ENCODE measurements at places on chromosomes 11 and 22. TPM values are rescaled to one million over a fixed set of nuclear protein-coding genes. Genes with fewer than 3 reads are reported as not detected.
A peak's percentile ranks its signal among the peaks of the same experiment; 100 is the strongest.

Gene PIWIL4
- 0.68 TPM for total RNA-seq

Gene TESMIN
- total RNA-seq: 4.2 TPM

DNA sequence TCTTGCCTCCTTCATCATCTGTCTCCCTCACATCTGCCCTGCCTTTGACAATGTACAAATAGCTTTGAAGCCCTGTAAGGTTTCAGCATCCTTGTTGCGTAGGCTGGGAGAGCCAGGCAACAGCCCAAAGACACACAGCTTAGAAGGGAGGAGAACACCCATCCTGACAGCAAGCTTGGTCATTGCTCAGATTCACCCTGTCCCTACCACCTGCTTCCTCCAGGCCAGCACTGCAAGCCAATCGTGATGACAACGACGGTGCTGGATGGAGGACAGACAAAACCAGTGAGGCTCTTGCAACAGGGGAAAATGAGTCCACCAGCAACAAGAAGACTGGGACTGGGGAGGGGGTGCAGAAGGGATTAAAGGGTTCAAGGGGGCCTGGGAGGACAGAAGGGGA, 32.9 kb upstream of the CD5 start:
- H3K36me3 ChIP-seq: no peaks in the 10 kb centered on the region
- no peak for DNase-seq
- no peaks in the 10 kb centered on the region for H3K27me3 ChIP-seq
- H3K4me1 ChIP-seq: peaks cover 24% of the 10 kb centered on the region

DNA sequence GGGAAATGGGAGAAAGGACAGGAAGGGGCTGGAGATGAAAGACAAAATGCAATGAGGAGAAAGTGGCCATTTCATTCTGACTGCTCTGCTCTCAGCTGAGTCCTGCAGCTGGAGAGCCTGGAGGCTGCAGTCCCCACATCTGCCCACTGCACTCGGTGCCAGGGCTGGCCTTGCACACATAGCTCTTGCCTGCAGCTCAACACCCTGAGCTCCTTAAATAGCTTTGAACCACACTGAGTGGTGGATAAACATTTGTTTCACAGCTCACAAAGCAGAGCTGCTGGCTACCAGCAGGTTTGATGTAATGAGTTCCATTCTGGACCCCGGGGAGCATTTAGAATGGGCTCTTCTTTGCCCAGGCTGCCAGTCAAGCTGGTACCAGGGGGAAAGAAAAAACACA, 426.1 kb upstream of the CADM1 start:
- no peaks in the 10 kb centered on the region for H3K36me3 ChIP-seq
- peaks cover 29% of the 10 kb centered on the region for H3K4me1 ChIP-seq
- no peak overlapping the region for H3K4me3 ChIP-seq
- H3K27ac ChIP-seq: no peak overlapping the region
- no peaks in the 10 kb centered on the region for H3K27me3 ChIP-seq

- no peak overlapping the region for H3K4me3 ChIP-seq
- H3K27ac ChIP-seq: no peak overlapping the region
- no peaks in the 10 kb centered on the region for H3K36me3 ChIP-seq
- no peak for DNase-seq
- H3K27me3 ChIP-seq: no peaks in the 10 kb centered on the region
- H3K4me1 ChIP-seq: peaks cover 4% of the 10 kb centered on the region
Measured at GRCh38 chr11:14908214-14908880, 16.3 kb upstream of the CYP2R1 start.

DNA sequence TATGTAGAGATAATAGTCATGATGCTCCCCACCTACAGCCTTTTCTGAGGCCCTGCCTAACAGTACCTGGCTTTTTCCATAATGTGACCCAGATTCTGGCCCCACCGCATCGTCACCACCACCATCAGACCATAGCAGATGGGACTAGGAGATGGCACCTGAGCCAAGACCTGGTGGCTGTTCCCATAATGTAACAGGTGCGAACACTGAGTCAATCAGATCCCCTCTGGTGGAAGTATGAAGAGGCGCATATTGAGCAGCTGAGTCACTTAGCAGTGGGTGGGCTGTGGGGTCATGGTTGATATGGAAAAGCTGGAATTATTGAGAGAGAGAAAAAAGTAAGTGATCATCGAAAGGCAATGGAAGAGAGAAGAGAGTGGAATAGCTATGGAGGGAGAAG, 578.0 kb upstream of the CADM1 start:
- H3K27ac ChIP-seq: peak overlapping the region; percentile 30
- no peak overlapping the region for H3K4me3 ChIP-seq
- H3K27me3 ChIP-seq: no peaks in the 10 kb centered on the region

Gene AP2A2
- total RNA-seq: 75.5 TPM

- H3K27me3 ChIP-seq: peaks cover 3% of the 10 kb centered on the region
- peaks cover 24% of the 10 kb centered on the region for H3K4me1 ChIP-seq
- DNase-seq: no peak
- no peaks in the 10 kb centered on the region for H3K36me3 ChIP-seq
- H3K27ac ChIP-seq: no peak overlapping the region
- no peak overlapping the region for H3K4me3 ChIP-seq
Measured at GRCh38 chr11:2890466-2891294, 5.1 kb upstream of the CDKN1C start.

DNA sequence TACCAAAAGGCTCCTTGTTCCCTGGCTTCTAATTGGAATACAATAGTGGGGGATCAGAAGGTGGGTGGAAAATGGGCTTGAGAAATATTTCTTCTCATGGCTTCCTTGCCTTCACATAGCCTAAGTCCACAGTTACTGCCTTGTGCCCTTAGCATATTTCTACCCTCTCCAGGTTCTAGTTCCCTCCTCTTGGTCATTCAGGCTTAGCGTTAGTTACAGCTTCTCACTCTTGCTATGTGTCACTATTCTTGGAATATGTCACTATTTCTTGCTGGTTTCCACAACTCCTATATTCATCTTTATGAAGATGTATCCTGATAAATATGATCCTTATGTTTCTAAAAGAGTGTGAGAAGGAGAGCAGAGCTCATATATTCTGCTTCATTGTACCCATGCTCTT, 2.5 kb downstream of the OR2D2 start:
- DNase-seq: no peak
- H3K4me1 ChIP-seq: no peaks in the 10 kb centered on the region
- no peak overlapping the region for H3K27ac ChIP-seq
- no peak overlapping the region for H3K4me3 ChIP-seq
- H3K36me3 ChIP-seq: no peaks in the 10 kb centered on the region

DNA sequence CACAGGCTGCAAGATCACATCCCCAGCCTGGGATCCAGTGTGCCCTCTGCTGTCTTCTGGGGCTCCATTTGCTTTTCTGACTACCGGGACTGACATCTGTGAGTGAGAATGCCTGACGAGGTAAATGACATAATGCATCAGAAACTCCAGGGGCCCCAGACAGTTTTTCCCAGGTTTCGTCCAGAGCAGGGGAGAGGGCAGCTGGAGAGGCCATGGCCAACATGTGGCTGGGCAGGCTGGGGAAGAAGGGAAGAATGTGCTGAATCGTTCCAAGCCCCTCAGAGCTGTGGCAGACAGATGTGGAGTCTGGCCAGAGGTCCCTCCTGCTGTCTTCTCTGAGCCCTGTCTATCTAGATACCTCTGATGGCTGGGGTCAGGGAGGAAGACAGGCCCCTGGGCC, 163.9 kb downstream of the TRIM29 start:
- H3K4me1 ChIP-seq: peaks cover 9% of the 10 kb centered on the region
- H3K27ac ChIP-seq: no peak overlapping the region
- DNase-seq: no peak

DNA sequence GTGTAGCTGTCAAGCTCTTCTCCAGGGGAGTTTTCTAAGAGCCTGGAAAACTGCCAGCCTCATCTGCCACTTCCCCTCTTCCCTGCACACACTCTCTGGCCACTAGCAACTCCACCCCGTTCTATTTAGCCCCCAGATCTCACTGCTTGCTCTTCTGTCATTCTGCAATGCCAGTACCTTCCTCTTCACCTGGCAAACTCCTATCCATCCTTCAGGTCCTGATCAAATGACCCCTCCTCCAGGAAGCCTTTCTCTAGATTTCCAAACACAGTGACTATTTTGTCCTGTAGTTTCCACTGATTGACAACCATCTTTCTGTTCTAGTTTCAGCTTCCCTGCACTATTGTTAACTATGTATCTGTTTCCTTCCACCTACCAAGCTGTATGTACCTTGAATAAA, 437.7 kb downstream of the SOX6 start:
- peaks cover 3% of the 10 kb centered on the region for H3K4me1 ChIP-seq
- H3K27ac ChIP-seq: no peak overlapping the region
- H3K4me3 ChIP-seq: no peak overlapping the region
- no peaks in the 10 kb centered on the region for H3K27me3 ChIP-seq
- peaks cover 2% of the 10 kb centered on the region for H3K36me3 ChIP-seq

- no peak overlapping the region for H3K27ac ChIP-seq
- H3K36me3 ChIP-seq: no peaks in the 10 kb centered on the region
- H3K4me3 ChIP-seq: peak overlapping the region; percentile 65
- DNase-seq: no peak
- H3K27me3 ChIP-seq: peaks cover 58% of the 10 kb centered on the region
- H3K4me1 ChIP-seq: peaks cover 12% of the 10 kb centered on the region
Measured at GRCh38 chr11:45924036-45924915, 1.8 kb downstream of the LARGE2 start.

GRCh38 chr11:3124821-3125220, 40.3 kb downstream of the OSBPL5 start:
- H3K27ac ChIP-seq: no peak overlapping the region
- no peaks in the 10 kb centered on the region for H3K4me1 ChIP-seq
- H3K27me3 ChIP-seq: no peaks in the 10 kb centered on the region
- H3K4me3 ChIP-seq: no peak overlapping the region
- H3K36me3 ChIP-seq: peaks cover 5% of the 10 kb centered on the region
- no peak for DNase-seq

DNA sequence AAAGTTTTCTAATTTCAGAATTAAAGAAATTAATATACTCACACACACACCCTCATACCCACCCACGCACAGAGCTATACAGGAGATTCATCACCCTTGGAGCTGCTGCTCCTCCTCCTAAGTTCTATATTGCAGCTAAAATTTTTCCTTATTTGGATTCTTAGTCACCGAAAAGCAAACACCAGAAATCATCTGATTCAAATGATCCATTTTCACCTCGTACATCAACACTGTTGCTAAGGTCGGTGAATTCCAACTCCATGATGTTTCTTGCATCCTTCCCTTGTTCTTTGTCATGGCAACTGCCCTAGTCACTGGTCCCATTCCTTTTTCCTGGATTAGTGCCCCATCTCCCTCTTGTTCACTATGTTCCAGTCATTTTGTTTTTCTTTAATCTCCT, 286.2 kb downstream of the GRM5 start:
- no peak overlapping the region for H3K27ac ChIP-seq
- no peak for DNase-seq
- H3K36me3 ChIP-seq: no peaks in the 10 kb centered on the region
- no peak overlapping the region for H3K4me3 ChIP-seq

Gene OR51B5
- total RNA-seq: not detected

GRCh38 chr11:69167916-69168691, 12.4 kb downstream of the SMIM38 start:
- peaks cover 31% of the 10 kb centered on the region for H3K4me1 ChIP-seq
- peaks cover 2% of the 10 kb centered on the region for H3K27me3 ChIP-seq
- no peak overlapping the region for H3K4me3 ChIP-seq
- no peak for DNase-seq

DNA sequence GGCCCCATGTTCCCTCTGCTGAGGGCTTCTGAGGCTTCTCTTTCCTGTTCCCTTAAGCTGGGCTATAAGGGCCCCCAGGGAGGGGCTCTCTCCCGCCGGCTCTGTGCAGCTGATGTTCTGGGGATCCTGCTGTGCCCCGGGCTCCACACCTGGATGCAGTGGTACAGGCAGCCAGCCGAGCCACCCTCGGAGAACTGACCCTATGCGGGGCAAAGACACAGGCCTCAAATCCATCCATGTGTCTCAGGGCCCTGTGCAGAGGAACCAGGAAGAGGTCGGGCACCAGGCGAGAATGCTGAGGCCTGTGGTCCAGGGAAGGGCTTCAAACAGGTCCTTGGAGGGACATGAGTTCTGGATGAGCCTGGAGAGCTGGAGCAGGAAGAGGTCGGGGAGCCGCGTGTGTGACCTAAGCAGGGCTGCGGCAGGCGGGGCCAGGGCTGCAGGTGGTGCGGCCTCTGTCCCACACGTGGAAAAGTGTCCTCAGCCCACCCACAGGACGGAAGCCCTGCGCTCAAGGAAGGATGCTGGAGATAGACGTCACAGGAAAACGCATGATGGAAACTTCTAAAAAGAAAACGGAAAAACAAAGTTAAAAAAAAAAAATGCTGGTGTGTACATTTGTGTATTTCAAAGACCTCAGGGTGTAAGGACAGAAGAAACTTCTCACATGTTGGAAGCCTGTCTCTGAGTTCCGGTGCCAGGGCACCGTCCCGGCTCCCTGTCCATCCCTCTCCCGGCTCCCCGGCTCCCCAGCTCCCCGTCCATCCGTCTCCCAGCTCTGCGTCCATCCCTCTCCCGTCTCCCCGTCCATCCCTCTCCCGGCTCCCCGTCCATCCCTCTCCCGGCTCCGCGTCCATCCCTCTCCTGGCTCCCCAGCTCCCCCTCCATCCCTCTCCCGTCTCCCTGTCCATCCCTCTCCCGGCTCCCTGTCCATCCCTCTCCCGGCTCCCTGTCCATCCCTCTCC, 1149.2 kb downstream of the BRD1 start:
- DNase-seq: no peak
- H3K4me3 ChIP-seq: no peak overlapping the region
- H3K27me3 ChIP-seq: no peaks in the 10 kb centered on the region
- peaks cover 6% of the 10 kb centered on the region for H3K36me3 ChIP-seq

GRCh38 chr22:31893460-31893859, 50.9 kb upstream of the YWHAH start:
- peak overlapping the region; percentile 13 for H3K4me3 ChIP-seq
- peaks cover 11% of the 10 kb centered on the region for H3K36me3 ChIP-seq
- peak; percentile 48 for DNase-seq
- H3K4me1 ChIP-seq: peaks cover 50% of the 10 kb centered on the region
- H3K27me3 ChIP-seq: no peaks in the 10 kb centered on the region

GRCh38 chr11:24157316-24157715, 339.5 kb upstream of the LUZP2 start:
- no peaks in the 10 kb centered on the region for H3K36me3 ChIP-seq
- DNase-seq: no peak
- H3K27me3 ChIP-seq: no peaks in the 10 kb centered on the region

DNA sequence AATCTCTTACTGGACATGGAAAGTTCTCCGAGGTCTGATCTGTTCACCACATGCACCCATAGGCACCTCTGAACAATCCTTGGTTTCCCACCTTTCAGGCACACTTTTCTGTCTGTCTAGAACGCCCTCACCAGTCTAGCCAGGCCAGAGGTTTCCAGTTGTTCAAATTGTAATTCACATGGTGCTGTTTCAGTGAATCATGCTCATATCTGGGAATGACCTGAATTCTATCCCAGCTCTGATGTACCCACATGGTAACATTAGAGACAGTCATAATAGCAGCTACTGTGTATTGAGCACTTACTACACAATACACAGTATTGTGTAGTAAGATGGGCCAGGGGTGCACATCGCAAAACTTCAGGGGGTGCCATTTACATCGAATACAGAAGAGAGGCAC, 138.2 kb downstream of the COMMD9 start:
- peaks cover 32% of the 10 kb centered on the region for H3K4me1 ChIP-seq
- H3K36me3 ChIP-seq: peaks cover 7% of the 10 kb centered on the region
- no peaks in the 10 kb centered on the region for H3K27me3 ChIP-seq
- no peak overlapping the region for H3K27ac ChIP-seq
